ENCODE measurements at places on chromosomes 7 and 10.

GRCh38 chr7:144873316-144873845 lies 37.5 kb upstream of the TPK1 start:
- DNase-seq = no peak

DNA sequence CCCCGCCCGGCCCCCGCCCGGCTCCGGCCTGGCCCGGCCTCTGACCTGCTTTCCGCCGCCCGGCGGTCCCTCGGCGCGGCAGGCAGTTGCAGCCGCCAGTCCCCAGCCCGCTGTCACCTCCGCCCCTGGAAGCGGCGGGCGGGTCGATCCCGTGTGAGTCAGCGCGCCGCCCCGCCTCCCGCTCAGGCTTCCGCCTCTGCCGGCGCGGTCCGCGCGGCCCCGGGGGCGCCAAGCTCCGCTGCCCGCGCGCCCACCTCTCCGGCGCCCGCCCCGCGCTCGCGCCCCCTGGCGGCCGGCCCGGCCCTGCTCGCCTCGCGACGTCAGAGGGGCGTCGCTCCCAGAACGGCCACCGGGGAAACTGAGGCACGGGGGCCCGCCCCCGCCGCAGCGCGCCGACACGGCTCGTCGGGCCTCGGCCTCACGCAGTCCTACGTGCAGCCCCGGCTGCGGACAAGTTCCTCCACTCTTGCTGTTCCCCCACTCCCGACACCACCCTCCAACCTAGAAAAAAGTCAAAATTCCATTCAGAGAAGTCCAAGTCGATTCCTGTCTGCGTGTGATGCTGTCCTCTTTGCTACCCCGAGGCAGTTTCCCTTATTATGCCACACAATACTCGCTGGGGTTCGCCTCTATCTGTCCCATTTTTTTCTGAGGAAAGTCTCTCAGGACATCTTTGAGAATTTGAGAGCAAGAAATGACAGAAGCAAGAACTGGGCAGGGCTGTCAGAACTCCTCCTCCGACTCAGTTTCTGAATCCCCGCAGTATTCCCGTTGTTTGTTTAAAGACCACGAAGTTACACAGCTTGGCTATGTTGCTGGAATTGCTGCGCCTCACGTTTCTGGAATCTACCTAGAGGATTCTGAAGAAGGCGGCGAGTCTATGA lies at the start of gene DNMBP:
TSS of gene DNMBP (minus strand) at position 155 of the 884 bp plus-strand sequence. CDS start 37,823 bp downstream, outside the sequence.
- DNase-seq = no peak

GRCh38 chr7:159238541-159238940 lies 93.9 kb upstream of the VIPR2 start:
- no peak for DNase-seq

- DNase-seq = no peak
Measured at GRCh38 chr10:29392376-29393021, 103.6 kb downstream of the LYZL1 start.

DNA sequence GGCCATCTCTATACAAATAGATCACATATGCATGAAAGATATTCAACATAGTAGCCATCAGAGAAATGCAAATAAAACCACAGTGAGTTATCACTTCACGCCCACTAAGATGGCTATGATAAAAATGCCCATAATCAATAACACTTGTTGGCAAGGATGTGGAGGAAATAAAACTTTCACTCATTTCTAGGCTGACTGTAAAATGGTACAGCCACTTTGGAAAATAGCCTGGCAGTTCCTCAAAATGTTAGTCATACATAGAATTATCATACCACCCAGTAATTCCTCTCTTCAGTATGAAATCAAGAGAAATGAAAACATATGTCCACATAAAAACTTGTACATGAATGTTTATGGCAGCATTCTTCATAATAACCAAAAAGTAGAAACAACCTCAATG lies 324.9 kb downstream of the LRRTM3 start:
- no peak for DNase-seq

DNA sequence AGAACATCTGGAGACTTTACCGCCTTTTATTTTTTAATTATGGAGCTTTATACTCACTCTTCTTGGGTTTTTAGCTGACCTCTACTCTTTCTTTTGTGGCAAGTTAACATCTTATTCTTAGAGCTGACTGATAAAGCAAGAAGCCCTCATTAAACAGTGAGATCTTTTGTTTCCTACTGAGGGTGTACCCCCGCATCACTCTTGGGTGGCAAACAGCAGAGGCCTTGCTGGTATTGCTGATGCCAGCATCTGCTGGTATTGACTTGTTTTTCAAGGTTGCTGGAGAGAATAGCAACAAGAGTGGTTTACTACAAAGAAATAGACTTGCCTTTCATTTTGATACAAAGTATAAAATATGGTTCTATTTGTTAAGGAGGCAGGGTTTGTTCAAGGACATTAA lies 154.7 kb downstream of the ARID5B start:
- no peak for DNase-seq

DNA sequence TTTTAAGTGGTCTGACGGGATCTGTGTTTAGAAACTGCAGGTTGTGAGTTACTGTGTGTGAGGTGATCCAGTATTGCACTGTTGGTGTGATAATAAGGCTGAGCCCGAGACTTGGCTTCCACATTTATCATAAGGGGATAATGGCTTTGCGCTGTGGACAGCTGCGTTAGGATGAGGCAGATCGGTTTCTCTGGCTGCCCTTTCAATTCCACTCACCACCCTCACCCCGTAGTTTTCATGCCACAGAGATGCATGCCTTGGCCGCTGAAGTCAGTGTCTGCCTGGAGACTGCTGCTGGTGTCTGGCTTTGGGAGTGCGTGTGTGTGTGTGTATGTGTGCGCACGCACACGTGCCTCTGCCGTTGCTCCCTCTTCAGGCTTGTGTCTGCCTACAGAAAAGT lies 273.0 kb downstream of the CCDC3 start:
- DNase-seq = no peak

- no peak for DNase-seq
Measured at GRCh38 chr7:35241884-35242283, 12.0 kb downstream of the TBX20 start.

GRCh38 chr7:43584195-43584586 lies 1.3 kb downstream of the STK17A start:
- DNase-seq = no peak

DNA sequence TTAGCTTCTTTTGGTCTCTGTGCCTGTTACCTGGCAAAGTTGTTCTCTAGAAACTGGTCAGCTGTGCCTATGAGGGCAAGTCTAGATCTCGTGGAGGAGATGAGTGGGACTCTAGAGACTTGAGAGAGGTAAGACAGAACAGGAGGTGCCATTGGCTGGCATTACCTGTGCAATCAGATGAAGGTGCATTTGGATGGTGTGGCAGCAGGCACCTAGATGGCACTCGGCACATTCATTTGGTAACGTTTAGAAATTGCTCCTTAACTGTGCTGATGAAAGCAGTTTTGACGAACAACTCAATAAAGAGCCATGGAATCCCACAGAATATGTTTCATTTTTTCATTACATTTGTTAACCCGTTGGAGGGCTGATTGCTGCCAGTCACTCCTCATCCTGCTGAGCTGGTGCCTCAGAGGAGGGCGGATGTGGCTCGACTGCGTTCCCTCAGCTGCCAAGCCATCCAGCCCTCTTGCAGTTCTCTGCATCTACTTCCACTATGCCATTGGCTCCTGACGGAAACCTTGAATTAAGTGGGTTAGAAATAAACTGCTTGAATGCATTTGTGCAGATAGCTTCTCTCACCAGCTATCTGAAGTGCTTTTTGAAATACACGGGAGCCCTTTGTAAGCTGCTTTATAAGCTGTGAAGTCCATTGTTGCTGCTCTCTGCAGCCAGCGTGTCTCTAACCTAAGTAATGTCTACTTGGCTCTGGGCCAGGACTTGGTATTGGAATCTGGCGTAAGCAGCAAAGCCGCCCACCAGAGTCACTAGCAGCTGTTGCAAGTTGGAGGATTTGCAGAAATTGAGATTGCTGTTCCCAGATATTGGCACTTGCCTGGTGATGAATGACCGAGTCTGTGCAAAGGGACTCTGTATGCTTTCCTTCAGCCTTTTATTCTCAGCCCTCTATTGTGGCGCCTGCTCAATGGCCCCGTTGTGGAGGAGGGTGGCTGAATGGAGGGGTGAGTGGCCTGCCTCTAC lies 87.4 kb downstream of the LRRC4 start:
- DNase-seq = no peak

- DNase-seq = no peak
Measured at GRCh38 chr10:74995806-74996205, 115.7 kb upstream of the SAMD8 start.

DNA sequence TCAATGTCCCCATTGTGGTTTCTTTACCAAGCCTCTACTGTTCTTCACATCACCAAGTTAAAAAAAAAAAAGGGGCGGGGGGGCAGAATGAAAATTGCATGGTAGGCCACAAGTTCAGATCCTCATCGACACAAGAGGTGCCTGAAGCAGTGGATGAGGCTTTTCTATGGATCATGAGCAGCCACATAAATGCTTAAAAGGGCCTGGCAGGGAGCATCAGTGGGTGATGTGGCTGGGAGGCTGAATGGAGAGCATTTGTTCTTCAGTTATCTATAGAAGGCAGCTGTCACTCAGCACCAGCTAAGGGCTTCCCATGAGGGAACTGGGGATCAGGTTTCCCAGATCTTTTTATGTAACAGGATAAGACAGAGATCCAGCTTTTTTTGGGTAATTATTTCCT lies 117.9 kb downstream of the CFTR start:
- no peak for DNase-seq

DNA sequence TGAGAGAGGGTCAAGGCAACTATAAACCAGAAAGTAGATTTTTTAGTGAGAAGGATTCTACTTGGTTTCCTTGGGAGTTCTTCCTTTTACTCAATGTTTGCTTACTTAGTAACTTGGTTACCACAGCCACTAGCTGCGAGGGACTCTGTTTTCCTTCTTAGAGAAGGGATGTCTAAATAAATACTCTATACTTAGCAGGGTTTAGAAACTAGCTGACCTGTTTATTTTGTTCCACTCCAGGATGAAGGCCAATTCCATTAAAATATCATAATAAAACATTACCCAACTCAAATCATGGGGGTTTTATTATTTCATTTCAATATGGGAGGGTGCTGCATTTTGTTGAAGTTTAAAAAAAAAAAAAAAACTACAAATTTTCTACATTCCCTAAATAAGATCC lies 87.3 kb downstream of the PPP1R3A start:
- DNase-seq = no peak

DNA sequence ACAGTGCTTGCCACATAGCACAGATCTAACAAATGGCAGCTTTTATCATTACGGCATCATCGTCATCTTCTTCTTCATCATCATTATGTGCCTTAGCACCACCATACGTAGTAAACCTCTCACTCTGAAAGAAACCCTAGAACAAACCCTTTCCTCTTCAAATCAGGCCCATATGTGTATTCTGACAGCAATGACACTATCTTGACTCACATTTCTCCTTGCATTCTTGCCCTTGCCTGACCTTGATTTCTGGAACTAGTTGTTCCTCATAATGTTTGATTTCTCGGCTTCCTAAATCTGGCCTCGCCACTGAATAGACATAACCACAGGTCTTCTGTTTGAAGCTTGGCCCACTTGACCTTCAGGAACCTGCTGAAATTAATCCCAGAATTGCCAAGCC lies 115.3 kb downstream of the DGKI start:
- DNase-seq = no peak

DNA sequence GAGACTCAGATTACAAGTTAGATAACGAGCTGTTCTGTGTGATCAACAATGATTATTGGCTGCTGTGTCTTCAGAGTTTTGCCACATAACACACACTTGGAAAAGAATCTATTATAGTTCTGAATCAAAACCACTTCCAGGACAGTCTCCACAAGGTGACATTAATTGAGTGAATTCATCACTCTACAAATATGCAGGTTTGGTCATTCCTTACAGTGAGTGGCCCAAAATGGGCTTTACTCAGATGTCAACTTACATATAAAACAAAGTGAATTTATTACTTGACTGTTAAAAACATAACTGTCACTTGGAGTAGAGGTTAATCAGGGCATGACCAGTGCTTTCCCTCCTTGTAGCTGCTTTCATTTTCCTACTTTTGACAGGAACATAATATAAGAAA lies 984.3 kb downstream of the REEP3 start:
- no peak for DNase-seq

DNA sequence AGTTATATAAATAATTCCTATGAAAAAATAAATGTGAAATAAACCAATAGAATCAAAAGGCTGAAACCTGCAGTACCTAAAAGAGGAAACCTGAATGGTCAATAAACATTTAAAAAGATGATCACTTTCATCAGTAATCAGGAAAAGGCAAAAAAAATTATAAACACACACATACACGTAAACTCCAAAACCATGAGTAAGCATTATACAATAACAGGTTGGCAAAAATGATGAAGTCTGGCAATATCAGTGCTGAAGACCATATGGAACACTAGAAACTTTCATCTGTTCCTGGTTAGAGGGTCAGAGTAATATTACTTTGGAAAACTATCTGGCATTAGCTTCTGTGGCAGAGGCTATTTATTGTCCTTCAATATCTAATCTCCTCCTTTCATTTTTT lies 38.5 kb downstream of the PTF1A start:
- DNase-seq = no peak

DNA sequence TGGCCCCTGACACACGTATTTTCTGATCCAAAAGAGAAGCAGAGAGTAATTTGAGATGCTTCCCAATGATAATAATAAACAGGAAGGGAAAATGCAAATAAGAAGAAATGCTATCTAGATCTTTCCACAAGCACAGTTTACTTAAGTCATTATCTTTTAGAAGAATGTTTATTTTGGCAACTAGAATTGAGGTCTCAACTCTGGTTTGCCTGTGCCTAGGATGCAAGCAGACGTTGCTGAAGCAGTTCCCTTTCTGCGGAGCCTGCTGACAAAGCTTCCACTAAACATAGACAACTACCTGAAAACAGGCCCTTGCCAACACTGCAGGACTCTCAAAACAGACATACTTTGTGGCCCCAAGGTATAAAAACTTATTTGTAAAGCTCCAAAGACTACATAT lies 315.8 kb upstream of the POM121L12 start:
- DNase-seq = no peak

GRCh38 chr10:117863771-117864170 lies 183.0 kb downstream of the RAB11FIP2 start:
- no peak for DNase-seq

Measured in GM04503 (cell line).